ENCODE measurements at places on chromosomes 7 and 10. TPM values are rescaled to one million over a fixed set of nuclear protein-coding genes. Genes with fewer than 3 reads are reported as not detected.
A peak's percentile ranks its signal among the peaks of the same experiment; 100 is the strongest.

The MMRN2 gene
- not detected for polyA plus RNA-seq

The PON3 gene
- not detected for polyA plus RNA-seq

GRCh38 chr7:73623798-73624668 lies at the start of gene MLXIPL:
MLXIPL (minus strand) TSS chr7:73624522; CDS start chr7:73624492, 30 bp downstream.
- peak; percentile 61 for DNase-seq

- no peak for DNase-seq
These were observed 11.4 kb upstream of the KCTD7 start for GRCh38 chr7:66617295-66617694.

GRCh38 chr10:123445261-123445775 lies 220.8 kb upstream of the GPR26 start:
- DNase-seq, result no peak

DNA sequence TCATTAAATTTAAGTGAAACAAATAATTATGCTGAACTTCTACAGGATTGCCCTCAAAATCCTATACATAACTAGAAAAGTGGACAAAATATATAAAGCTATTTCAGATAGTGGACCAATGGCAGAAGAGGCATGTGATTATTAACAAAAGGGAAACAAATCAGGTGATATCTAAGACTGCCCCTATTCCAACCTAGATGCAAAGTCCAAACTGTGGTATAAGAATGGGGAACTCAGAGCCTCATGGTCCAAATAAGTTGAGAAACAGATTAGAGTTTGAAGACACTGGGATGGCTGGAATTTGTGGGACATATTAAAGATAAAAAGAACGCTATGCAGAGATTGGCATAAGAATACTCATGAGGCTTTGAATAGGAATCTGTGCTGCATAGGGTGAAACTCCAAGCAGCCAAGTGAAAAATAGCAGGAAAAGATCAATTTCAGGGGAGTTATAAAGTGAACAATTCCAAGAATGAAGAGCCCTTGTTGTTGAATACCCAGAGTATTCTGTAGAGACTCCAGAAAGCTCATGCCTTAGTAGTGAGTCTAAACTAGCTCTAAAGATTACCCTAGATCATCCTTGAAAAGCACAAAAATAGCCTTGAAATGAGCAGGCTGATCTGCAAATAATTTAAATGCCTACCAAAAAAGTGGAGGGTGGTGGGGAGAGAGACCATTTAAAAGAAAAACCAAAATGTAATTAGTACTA lies 152.4 kb downstream of the IMMP2L start:
- no peak for DNase-seq

All from immature natural killer cell (primary cell).